ENCODE measurements at places on chromosomes 2 and 18.

GRCh38 chr2:200340508-200341224 is 34.2 kb downstream of the SPATS2L start:
- no peak for DNase-seq

DNA sequence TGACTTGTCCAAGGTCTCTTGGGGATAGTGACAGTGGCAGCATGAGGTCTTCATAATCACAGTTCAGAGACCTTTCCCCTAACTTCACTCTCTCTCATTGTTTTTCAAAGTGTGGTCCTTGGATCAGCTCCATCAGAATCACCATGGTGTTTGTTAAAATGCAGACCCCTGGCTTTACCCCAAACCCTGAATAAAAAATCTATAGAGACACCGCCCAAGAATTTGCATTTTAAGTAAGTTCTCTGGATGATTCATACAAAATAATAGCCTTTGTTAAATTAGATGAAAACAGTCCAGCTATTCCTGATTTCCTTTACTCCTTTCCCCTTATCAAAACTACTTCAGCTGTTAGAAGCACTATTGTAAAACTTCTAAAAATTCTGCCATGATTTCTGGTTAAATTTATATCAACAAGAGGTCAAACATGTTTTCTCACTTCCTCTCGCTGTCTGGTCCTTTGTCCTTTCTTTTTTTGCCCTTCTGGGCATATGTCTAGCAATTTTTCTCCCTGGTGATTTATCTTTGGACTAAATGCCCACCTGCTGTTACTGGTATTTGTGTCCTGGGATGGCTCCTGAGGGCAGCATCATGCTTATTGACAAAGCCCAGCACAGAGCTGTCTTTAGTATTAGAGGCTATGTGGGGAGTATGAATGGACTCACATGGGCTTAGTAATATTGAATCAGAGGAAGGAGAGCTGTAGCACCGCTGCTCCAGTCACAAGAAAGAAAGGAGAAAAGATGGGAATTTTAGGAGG is 63.4 kb downstream of the LHCGR start:
- DNase-seq, result no peak

DNA sequence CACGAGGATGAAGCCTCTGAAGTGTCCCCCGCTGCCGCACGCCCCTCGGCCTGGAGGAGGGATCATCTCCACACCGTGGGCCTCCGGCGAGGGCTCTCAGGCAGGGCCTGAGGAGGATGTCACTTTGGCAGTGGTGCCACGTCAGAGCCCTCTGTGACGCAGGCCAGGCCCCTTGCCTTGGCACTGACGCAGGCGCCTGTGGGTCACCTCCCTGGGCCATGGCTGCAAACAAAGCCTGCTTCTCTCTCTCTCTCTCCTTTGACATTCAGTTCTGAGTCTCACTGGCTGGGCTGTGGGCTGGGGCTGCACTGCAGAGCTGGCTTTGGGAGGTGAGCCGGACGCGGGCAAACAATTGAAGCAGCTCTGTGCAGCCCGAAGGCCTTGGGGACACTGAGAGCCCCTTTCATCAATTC is 273.7 kb downstream of the TWIST2 start:
- no peak for DNase-seq

DNA sequence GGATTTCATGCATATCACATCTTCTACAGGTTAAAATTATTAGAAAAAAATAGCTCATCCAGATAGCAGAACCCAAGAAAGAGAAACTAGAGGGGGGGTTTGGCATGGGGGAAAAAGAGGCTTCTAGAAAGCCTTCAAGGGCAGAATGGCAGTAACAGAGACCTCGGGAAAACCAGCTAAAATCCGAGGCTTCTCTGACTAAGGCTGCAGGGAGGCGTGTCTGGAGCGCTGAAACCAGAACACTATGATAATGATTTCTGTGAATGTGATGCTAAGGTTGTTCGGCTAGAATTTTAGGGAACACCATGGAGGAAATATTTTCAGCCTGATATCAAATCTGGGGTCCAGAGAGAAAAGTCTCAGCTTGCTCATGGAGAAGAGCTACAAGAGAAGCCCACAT is 73.0 kb downstream of the ATP8B1 start:
- DNase-seq, result no peak

DNA sequence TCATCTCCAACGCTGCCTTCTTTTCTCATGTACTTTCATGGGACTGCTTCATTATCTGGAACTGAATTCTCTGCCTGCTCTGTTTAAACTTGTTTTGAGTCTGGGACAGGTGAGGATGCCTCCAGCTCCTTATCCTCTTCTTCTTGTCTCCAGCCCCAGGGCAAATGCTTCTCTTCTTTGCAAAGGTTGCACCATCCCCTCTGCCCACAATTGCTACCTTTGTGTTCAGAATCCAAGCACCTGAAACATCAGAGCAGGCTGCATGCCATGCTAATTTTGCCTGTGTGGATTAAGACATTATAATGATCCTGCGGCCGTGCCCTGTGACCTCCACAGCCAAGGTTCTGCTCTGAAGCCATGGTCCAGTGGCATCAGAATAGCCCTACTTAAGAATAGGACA is 309.5 kb downstream of the EPHA4 start:
- no peak for DNase-seq

GRCh38 chr2:187541086-187542085 is 12.8 kb downstream of the TFPI start:
- DNase-seq, result no peak

DNA sequence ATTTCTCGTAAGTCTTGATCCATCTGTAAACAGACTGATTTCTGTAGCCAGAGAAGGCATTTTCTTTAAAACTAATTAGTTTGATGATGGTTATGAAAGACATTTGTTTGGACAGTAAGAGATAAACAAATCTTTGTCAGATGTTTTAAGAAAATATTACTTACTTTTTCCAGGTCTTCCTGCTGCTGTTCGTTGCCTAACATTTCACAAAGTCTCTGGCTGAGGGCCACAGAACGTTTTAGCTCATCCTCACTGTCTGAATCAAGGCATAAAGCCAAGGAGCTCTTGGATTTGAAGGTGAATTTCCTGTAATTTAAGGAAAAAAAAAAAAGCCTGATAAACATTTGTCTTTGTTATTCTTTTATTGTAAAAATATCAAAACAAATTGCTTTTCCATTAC is 57.8 kb downstream of the VIL1 start:
- no peak for DNase-seq

DNA sequence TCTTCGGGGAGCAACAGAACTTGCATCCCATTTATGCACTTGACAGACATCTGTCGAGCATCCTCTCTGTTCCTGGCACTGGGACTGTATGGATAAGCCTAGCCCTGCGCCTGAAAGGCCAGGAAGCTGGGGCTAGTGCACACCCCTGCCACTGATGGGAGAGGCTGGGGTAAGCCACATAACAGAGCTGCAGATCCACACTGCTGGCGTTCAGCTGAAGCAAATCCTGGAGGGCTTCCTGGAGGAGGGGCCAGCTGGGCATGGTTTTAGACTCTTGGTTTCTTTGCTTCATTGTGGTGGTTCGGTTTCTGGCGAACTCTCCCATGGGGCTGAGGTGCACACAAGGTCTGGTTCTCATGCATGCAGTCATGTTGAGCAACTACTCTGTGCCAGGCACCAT is 45.5 kb upstream of the FOSL2 start:
- DNase-seq, result no peak

GRCh38 chr2:20496076-20496872 is 49.4 kb downstream of the RHOB start:
- DNase-seq, result no peak

DNA sequence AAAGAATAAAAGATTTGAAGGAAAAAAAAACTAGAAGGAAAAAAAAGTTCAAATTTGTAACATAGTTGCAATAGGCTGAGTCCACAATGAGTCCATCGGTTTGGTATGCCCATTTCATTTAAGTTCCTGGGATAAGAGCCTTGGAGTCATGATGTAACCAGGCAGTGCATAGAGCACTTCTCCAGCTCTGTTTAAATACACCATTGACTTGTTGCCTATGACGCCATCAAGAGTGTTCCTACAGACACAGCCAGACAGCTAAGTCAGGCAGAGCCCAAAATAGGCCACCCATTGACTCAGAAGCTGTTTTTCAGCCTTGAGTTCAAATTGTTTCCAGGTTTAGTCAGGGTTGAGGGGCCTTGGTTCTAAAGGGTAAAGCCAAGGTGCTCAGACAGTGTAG is 44.9 kb downstream of the SOCS6 start:
- DNase-seq, result no peak

- no peak for DNase-seq
These were observed 794 bp upstream of the CHCHD5 start for GRCh38 chr2:112583497-112584133.

DNA sequence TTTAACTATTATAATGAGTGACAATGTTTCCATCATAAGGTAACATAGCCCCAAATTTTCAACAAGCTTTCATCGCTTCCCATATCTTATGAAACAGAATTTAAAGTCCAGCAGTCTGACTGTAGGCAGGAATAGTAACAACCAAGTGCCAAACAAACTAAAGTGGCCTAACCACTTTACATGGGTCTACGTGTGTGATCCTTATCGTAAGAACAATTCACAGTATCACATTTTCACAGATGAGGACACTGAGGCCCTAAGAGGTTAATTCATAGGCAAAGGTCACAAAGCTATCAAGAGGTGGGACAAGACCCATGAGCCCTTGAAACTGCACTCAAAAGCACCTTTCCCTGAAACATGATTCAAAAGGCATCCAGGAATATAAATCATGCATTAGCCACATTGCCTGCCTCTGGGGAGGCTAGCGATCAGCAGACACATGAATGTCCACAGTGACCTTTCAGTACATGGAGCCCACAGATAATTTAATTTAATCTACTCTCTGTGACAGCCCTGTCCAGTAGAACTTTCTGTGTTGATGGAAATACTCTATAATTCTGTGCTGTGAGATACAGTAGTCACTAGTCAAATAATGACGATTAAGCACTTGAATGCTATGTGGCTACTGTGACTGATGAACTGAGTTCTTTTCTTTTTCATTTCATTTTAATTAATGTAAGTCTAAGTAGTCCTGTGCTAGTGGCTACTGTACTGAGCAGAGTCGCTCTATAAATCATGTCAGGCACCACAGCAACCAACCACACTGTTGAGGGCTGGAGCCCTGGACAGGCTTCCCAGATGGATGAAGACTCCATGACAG is 30.3 kb downstream of the KIDINS220 start:
- no peak for DNase-seq

Data from retina (tissue), 1 donor.